Right lobe of liver (tissue), 6 donors: ENCODE measurements at places on chromosomes 1 and 21.

DNA sequence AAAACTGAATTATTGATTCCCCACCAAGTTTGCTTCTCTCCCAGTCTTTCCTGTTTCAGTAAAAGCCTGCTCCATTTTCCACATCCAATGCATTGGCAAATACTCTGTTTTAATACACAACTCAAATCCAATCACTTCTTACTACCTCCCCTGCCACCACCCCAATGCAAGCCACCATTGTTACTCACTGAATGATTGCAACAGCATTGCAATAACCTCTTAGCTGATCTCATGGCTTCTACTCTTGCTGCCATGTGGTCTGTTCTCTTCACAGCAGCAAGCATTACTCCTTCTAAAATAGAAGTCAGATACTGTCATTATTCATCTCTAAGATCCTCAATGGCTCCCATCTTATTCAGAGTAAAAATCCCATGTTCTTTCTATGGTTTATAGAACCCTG is 123.4 kb downstream of the ATP6V1G3 start:
- DNase-seq = no peak

DNA sequence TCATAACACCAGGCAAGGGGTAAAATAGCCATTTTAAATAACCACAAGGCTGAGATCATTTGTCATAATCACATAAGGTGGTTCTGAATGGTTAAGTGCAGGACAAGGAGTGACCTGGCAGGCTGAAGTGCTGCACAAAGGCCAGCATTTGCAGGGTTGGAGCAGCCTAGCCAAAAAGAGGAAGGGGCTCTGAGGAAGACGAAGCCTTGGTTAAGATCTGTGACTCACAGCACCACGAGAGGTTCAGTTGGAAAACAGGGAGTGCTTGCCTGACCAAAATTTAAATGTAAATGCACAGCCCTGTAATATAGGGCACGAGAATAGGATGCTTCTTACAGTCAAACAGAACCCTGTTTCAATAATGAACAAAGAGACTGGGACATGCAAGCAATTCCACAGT is 12.1 kb downstream of the ATP5PF start:
- no peak for DNase-seq

DNA sequence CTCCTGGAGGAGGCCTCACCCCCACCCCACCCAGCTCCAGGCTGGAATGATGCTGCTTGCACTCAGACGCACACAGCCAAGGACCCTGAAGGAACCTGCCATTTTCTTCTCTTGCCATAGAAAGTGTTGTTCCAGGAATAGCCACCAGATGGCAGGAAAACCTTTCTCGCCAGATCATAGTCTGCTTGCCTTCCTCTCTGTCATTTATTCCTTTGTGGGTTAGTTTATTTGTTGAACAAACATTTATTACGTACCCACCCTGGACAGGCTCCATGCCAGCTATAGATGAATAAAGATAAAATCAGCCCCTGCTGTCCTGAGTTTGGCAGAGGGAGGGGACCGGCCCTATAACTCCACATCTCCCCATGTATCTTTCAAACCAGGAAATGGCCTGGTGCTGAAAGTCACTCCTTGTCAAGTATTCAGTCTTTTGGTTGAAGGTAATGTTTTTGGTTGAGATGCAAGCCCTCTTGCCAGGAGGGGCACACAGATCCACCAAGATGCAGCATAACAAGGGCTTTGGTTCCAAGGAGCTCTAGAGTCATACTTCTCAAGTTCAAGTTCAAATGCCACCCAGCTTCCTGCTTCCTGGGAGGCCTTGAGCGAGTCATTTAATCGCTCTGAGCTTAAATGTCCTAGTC is 7.0 kb upstream of the KCNC4 start:
- no peak for DNase-seq

- DNase-seq = no peak
Observed at GRCh38 chr21:34535886-34536285, 23.9 kb upstream of the KCNE1 start.

- no peak for DNase-seq
Observed at GRCh38 chr1:204923626-204924012, 53.0 kb downstream of the NFASC start.

DNA sequence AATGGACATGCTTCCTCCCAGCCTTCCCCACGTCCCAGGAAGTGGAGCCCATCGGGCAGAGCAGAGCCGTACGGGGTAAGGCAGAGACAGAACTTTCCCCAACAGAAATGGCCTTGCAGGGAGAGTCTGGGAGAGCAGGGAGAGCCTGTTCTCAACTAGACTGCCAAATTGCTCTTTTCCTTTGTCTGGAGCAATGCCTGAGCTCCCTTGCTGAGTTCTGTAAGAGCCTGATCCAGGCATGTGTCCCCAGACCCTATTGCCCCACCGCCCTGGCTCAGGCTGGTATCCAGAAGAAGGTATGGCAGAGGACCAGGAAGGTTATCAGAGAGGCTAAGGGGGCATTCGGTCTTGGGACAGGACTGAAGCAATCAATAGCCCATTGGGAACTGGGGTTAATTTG is 79.9 kb downstream of the TMEM53 start:
- DNase-seq = no peak

DNA sequence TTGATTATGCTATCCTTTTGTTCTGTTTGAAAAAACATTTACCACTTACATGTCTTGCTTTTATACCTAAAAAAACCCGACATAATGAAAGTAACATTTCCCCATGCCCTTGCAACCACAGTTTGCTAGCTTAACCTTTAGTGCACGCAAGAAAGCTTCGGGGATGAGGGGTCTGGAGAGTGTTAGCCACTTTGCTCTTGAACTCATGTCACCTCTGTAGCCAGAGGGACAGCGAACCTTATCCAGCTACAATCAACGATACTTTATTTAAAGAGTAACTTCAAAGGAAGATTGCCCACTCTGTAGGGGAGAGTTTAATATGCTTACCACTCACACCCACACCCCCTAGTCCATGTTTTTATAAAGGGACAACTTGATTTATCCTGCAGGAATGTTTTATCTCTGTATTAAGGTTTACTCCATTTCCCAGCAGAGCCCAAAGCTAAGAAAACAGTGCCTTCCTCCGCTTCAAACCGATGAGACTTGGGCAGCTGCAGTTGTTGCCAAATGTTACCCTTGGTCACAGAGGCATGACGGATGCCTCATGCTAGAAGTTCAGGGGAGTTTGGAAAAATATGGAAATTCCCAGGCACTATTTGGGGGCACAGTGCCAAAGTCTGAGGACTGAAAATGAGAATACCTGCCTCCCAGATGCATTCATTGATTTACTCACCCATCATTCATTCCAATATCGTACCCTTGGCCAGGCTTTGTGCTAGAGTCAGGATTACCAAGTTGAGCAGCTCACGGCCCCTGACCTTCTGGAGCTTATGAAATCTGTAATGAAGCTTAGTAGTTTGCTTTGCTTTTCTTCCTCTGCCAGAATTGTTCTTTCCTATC is 61.4 kb upstream of the VCAM1 start:
- DNase-seq = no peak

DNA sequence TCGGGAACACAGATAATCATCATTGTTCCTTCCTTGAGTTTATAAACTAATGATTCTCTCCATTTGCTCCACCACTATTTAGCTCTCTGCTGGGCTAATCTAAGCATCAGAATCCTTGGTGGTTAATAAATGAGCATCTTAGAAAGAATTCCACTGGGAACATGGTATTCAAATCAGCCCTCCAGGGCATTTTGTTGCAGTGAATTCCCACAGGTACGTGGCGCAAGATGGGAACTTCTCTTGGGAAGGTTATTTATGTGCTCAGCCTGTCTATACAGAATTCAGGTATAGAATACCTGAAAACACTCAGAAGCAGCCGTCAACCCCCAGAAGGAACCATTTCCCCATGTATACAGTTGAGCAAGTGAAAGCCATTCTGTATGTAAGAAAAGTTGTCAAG is 131.5 kb downstream of the NTNG1 start:
- DNase-seq = no peak

GRCh38 chr1:23169727-23170335 is 1.2 kb upstream of the LUZP1 start:
- no peak for DNase-seq

GRCh38 chr1:2188336-2188735 is 6.2 kb downstream of the FAAP20 start:
- DNase-seq = no peak

DNA sequence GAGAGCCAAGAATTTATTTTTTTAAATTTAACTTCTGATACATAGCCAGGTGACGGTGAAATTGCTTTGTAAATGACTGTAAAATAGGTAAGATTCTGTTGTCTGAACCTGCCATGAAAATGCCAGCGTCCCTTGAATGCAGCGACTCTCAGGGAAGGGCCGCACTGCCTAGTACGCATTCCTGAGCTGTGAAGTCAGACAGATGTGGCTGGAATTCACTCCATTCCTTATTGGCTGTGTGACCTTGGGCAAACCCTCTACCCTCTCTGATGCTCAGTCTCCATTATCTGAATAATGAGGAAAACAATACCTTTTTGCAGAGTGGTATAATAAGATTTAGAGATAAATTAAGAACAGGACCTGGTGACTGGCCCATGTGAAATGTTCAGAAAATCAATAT is 167.1 kb upstream of the DAB1 start:
- DNase-seq = no peak

- DNase-seq = no peak
Observed at GRCh38 chr1:61230523-61230922, 148.2 kb downstream of the NFIA start.

DNA sequence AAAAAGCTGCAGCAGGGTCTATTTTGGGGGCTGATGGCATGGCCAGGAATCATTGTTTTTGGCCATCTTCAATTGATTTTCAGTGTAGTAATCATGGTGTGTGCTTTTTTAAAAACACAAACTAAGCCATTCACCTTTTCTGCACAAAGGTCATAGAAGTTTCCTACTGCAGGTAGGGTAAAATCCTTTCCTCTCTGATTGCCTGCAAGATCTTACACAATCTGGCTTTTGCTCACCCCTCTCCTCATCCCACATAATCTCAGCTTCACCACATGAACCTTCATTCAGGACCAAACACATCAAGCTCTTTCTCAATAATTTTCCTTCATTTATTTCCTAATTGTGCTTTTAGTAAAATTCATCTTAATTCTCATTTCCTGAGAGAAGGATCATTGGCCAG is 38.3 kb upstream of the GBP5 start:
- no peak for DNase-seq

- DNase-seq = no peak
Observed at GRCh38 chr1:161382214-161383019, 14.7 kb upstream of the CFAP126 start.

DNA sequence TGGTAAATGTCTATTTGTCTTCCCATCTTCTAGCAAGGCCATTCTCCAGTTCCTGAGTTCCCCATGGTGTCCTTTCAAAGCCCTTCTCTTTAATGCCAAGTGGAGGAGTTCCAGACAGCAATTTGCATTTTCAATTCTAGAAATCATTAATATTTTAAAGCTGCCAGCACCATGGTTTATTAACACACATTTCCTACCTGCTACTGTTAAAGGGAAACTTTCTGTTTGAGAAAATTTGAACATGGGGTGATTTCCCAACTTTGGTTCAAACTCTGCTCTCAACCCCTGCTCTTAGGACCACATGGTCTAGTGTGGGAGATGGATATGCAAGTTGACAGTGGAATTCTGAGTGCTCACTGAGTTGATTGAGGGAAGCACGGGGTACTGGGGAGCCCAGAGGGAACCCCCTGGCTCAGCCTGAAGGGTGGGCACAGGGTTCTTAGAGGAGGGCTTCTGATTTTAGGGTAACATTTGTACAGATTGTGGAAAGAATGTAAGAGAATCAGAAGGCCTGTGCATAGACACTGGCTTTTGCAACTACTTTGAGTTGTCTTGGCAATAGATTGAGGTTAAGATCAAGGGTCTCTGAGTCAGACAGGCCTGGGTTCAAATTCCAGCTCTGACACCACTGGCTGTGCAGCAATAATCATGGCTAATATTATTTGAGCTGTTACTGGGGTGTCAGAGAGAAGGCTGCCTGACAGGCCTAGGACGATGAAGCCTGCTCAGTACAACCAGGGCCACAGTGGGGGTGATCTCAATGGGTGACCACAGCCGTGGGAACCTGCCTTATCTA is 97.8 kb downstream of the BEND5 start:
- DNase-seq = no peak

DNA sequence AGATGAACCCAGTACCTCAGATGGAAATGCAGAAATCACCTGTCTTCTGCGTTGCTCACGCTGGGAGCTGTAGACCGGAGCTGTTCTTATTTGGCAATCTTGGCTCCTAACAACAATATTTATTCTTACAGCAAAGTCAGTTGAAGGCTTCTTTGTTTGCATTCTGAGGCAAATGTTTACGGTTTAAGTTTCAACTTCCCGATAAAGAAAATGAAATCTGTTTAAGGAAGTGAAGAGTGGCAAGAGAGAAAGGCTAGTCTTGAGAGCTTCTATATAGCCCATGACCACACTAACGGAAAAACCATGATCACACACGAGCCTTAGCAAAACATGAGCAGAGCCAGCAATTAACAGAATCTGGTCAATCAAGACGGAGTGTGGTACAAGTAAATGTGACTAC is 122.6 kb upstream of the ZNHIT6 start:
- DNase-seq = no peak
